ENCODE measurements at places on chromosomes 1 and 21.

DNA sequence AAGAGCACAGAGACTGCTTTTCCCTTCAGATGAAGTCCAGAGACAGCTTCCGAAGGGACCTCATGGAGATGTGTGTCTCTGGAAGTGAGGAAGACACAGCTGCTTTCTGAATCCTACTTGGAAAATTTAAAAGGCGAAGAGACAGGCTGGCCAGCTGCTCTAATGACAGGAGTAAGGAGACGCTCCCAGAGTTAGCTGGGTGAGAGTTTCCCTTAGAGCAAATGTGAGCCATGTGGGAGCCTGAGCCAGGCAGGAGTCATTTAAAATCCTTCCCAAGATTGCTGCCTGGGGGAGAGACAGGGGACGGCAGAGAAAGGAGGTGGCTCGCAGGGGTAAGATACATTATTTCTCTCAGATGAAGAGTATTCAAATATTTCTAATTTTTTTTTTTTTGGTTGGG is 53.1 kb downstream of the ZNF326 start:
- no peak for DNase-seq

DNA sequence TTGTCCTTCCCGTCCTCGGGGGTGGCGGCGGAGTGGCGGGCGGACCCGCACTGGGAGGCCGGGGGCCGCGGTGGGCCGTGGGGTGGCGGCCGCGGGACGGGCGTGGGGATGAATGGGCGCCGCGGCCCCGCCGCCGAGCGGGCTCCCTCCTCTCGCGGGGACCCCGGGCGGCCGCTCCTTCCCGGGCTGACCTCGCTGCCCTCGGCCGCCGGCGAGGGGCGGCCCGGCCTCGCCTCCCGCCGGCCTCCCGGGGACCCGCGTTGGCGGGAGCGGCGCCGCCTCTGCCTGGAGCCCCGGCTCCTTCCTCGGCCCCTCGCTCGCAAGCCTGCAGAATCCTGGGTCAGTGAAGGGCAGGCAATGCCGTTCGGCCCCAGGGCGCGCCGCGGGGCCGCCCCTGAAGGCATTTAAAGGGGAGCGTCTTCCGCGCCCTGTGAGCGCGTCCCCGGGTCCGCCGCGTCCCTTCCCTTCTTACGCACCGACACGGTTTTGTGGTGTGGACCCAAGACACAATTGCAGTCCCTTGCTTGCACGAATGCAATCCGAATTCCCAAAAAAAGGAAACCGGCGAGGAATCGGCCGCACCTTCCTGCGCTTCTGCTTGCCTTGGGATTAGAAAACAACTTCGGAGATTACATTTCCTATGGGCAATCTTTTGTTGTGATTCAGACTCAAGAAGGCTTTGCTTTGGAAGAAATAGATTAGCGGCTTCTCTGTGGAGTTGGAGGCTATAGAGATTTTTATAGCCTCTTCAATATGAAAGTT is 776 bp downstream of the ITSN1 start:
- peak; percentile 9 for DNase-seq

- no peak for DNase-seq
Observed at GRCh38 chr21:43767984-43768867, 7.9 kb downstream of the CSTB start.

GRCh38 chr1:212313616-212314015 is 28.4 kb downstream of the PPP2R5A start:
- DNase-seq = no peak

DNA sequence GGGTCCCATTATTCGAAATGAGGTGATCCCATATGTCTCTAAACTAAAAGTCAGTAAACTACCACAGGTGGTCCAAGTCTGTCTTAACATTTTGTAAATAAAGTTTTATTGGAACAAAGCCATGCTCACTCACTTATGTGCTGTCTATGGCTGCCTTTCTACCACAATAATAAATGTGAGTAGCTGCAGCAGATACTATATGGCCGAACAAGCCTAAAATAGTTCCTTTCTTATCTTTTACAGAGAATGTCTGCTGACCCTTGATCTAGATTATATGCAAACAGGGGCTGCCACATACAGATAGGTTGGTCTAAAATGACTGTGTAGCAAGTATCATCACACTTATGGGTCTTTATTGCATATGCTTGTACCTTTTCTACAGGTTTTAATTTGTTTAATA is 140.0 kb downstream of the VAV3 start:
- DNase-seq = no peak

DNA sequence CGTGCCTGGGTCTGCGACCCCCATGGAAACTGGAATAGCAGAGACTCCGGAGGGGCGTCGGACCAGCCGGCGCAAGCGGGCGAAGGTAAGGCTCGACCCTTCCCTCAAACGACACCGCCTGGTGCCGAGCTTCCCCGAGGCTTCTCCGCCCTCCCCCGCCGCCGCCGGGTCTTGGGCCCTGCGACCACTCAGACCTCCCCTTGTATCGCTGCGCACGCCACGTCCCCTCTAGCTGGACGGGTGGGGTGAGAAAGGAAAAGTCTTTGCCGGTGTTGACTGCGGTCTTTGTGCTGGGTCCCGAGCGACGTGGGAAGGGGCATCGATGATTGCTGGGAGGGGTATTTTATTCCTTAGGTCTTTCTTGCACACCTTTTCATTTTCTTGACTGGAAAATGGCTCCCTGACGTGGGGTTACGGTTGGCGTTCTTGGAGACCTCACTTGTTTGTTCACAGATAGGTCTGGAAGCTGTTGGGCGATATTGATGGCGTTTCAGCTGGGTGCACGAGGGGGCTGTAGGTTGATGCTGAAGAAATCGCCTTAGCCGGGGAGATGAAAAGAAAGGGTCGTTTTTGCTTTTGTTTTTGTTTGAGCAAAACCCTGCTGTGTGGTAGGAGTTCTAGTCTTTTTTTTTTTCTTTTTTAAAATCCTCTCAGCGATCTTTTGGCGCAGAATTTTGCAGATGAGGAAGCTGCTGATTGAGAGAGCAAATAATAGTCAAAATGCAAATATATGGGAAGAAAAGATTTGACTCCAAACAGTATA is 776 bp downstream of the KDM1A start:
- DNase-seq = peak; percentile 88

Measured in NCI-H1092 treated with DMSO at 0.1 percent for 48 hours (cell line).